Stimulated activated CD8-positive, alpha-beta memory T cell treated with anti-CD3 and anti-CD28 coated beads, Interleukin-12 subunit alpha, Interleukin-12 subunit beta, amount 100 ng/mL, for 1 hour (primary cell): ENCODE measurements at places on chromosomes 3 and 15.

DNA sequence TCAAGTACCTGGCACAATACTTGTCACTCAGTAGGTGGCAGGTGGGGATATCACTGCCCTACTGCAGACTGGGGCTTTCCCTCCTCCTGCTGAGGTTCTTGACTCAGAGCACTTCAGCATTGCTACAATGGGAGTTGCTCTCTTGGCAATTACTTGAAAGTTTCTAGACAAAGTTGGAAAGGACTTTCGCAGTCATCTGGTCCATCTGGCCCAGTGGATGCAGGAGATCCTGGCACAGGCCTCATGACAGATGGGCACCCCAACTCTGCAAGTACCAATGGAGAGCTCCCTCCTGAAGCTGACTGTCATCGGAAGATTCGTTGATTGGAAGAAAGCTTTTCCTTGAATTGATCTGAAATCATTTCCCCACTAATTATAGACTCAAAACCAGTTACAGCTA is 19.2 kb upstream of the IGF2BP2 start:
- DNase-seq: no peak

GRCh38 chr3:66121318-66121717 is 82.6 kb upstream of the MAGI1 start:
- no peak for DNase-seq

DNA sequence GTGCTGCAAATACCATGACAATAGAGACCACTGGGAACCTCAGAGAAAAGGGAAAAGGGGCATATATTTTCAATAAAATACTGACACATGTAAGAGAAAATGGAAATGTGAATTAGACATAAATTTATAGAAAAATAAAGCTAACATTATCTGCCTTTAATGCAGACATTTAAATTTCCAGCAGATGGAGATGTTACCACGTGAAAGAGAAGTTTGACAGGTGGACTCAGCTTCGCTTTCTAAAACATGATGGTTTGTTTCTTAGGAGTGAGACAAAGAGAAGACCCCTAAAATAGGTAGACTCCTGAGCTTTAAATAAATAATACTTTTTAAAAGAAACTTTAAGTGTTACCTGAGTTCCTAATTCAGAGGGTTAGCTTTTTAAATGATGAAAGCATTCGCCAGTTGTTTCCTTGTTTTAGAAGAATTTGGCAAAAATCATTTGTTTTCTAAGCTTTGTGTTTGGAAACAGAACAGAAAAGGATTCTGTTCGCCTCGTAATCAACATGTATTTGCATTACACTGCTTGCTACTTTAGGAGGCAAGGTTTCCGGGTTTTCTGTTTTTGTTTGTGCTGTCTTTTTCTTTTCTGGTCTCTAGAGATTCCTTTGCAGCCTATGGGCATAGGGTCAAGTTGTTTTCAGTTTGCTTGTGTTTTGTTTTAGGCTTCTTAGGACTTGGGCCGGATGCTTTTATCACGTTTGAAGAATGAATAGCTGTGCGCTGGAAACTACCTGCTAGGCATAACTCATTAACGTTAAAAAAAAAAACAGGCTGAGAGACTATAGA is 271.4 kb downstream of the THSD4 start:
- DNase-seq: no peak

- no peak for DNase-seq
Measured at GRCh38 chr3:14845826-14846225, 27.1 kb downstream of the FGD5 start.

GRCh38 chr15:39730552-39730951 is 52.1 kb downstream of the FSIP1 start:
- DNase-seq: no peak

GRCh38 chr3:127458696-127459604 is 131.6 kb downstream of the TPRA1 start:
- no peak for DNase-seq

DNA sequence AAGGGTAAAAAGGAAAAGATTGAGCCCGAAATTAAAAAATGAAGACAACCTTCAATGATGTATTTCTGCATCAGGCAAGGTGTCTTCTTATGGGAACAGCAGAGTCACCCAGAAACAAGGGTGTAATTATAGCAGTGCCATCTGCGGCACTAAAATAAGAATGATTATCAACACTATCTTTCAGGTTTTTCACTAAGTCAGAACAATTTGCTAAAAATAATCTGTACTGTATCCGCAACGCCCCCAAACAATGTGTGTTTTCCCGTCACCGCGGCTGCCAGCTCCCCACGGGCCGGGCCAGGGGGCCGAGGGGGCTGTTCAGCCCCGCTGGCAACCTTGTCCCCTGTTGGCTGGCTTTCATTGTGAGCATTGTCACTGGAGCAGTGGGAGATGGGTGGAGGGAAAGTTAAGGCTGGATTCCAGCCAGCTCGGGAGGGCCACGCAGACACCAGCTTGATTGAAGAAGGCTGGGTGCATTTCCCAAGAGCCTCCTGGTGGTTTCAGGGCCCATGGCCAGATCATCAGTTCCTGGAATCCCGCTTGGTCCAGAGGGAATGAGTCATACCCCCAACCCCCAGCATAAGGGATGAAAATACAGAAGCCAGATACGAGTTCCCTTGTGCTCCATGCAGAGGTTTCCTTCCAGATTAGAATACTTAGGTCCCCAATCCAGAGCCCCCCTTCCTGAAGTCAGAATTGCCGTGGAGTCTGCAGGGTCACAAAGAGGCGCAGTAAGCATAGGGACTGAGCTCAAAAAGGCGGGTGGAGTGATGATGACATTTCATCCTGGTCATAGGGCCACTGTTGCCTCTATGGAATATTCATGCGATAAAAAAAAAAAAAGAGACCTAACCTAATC is 90.2 kb upstream of the KLF13 start:
- no peak for DNase-seq

DNA sequence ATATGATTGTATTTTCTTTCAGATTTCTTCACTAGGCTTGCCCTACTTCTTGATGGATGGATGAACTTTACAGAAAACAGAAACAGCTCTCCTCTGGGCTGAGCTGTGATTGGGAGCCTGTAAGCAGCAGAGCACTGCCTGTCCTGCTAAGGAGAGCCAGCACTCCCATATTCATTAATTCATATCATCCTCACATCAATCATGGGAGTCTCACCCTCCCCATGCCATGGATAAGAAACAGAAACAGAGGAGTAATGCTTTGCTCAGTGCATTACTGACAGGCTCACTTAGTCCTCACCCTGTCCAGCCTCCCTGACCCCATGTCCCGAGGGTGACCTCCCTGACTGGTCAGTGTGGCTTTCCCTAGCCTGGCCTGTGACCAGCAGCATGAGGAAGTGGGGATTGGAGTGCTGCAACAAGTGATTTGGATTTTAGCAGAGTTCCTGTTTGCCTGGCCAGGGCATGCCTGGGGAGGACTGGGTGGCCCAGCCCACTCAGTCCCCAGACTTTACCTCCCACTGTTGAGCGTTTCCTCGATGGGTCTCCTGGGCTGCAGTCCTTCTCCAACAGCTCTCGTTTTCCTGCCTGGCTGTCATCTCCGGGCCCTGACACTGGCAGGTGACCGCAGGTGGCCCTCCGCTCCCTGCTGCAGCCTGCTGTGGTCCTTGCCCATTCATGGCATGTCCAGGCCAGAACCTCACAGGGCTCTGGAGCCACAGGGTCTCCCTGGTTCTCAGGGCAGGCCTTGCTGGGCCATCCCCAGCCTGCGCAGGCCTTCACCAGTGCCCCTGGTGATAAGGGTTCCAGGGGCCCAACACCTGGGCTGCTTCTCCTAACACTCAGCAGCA is 1.3 kb upstream of the TMIE start:
- DNase-seq: no peak

DNA sequence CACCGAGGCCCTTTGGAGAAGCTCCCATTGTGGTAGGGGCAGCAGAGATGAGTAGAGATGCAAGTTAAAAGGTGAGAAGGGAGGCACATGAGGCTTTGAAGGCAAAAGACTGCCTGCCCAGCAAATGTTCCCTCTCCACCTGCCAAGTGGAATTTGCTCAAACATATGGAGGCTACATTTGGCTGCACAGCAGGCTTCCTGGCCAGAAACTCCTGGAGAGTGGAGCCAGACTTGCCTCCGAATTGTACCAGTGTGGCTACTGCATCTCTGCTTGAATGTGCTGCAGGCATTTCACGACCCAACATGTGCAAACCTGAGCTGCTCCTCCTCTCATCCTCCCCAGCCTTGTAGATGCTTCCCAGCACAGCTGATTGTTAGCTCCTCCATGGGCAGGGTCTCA is 229.2 kb downstream of the ZNF621 start:
- no peak for DNase-seq

- DNase-seq: no peak
Measured at GRCh38 chr3:42706721-42707619, 4.4 kb upstream of the HHATL start.

DNA sequence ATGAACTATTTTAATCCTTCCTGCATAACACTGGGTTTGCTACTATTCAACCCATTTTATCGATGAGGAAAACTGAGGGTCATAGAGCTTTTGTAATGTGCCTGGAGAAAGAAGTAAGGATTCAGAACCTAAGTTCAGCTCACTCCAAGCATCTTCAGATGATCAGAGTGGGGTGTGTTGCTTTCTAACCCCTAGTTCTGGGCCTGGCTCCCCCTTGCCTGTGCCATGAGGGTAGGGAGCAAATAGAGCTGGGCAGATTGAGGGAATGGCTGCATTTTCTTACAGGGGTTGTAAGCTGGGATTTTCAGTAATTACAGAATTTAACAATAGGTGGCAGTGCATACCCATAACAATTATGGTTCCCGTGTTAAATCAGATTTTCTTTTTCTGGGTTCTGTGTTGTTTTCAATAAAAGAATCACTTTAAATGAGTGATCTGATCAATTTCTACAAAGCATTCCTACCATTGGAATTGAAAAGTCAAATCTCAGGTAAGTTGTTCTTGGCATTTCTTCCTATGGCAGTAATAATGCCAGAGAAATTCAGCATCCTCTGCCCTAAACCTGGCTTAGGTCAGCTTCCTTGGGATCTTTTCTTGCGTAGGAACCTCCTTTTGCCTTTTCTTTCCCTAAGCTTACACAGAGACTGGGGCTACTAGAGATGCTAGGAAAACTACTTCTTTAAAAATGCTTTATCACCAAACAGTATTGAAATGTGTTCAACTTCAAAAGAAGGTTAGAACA is 103.8 kb upstream of the IL12A start:
- DNase-seq: no peak

DNA sequence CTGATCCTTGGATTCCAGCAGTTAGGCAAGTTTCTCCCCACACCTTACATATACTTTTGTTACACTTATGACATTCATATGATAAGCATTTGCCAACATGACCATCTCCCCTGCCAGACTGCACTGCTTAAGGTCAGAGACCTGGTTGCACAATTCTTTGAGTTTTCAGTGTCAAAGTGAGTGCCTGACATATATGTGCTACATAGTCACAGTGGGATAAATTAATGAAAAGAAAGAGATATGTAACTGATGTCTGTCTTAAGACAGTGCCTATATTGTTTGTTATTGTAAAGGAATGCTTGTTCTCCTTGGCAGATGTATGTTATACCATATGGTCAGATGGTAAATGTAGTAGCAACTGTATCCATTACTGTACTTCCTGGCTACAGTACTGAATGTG is 3.5 kb upstream of the DCUN1D1 start:
- no peak for DNase-seq

- DNase-seq: no peak
Measured at GRCh38 chr3:111895071-111895470, 36.0 kb downstream of the PHLDB2 start.

- DNase-seq: no peak
Measured at GRCh38 chr15:31457161-31457560, 130.5 kb downstream of the KLF13 start.

- no peak for DNase-seq
Measured at GRCh38 chr15:31306426-31307269, 20.0 kb upstream of the KLF13 start.

DNA sequence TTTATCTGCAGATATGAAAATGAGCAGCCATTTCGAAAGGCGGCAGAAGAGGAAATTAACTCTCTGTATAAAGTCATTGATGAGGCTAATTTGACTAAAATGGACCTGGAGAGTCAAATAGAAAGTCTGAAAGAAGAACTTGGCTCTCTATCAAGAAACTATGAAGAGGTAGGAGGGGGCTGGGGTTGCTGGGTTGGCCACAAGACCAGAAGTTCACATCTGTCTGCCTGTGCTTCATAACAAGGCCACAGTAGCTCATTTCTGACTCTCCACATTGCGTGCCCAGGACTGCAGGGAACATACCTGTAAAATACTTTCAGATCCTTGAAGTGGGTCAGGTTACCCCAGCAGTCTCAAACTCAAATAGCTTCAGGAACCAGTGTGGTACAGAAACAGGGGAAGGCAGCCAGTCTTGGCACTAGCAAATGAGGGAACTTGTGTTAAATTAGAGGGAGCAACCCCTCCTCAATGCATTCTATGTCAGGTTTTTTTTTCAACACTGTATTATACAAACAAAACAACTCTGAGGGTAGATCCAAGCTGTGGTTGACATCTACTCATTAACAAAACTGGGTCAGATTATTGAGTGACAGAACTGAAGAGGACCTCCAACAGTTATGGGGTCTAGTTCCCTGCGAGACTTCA is 48.7 kb downstream of the BFSP2 start:
- DNase-seq: no peak

DNA sequence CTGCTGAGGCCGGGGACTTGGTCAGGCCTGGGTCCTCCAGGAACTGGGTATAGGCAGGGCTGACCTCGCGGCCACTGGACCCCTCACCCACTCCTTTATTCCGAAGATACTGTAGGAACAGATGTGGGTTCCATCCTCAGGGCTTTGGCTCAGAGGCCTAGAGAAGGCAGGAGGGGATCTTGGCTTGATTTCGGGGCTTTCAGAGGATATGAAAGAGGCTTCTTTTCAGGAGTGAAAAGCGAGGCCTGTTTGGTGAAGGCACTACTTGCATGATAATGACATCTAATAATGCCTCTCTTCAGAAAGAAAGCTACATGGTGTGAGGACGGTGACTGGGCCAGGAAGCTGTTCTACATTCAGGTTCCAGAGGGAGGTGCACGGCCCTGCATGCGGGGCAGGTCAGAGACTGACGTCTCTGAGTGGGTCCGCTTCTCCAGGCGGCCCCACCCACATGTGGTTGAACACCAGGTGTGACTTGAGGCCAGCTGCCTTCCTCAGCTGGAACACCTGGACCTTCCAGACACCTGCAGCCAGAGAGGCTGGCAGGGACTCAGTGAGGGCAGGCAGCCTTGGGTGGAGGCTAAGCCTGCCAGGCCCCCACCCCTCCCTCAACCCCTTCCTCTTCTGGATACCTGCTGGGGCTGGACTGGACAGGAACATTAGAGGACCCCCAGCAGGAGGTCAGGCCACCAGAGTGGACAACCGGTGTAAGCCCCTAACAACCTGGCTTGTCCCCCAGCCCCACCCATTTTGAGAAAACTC is 31.1 kb upstream of the HHATL start:
- no peak for DNase-seq
